ENCODE measurements at places on chromosomes 16 and 17. TPM values are rescaled to one million over a fixed set of nuclear protein-coding genes. Genes with fewer than 3 reads are reported as not detected.

- H3K27ac ChIP-seq: no peak overlapping the region
- H3K27me3 ChIP-seq: no peaks in the 10 kb centered on the region
- no peak for DNase-seq
- no peak overlapping the region for H3K4me3 ChIP-seq
- no peaks in the 10 kb centered on the region for H3K4me1 ChIP-seq
Measured at GRCh38 chr16:12305847-12306801, 329.6 kb downstream of the SNX29 start.

Gene FLCN
- 64.0 TPM for total RNA-seq

DNA sequence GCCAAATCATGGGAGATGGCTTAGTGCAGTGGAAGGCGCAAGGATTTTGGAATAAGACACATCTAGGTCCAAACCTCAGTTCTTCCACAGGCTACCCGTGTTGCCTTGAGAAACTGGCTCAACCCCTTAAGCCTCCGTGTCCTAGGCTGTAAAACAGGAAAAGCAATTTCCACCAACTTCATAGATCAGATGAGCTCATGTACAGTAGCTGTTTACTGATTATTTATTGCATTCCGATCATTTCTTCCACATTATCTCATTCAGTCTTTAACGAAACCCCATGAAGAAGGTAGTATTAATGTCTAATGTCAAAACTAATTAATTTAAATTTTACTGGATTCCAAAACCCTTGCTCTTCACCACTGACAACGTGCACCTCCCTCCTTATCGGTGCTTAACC is 231.6 kb downstream of the GRIN2A start:
- no peaks in the 10 kb centered on the region for H3K27me3 ChIP-seq
- no peak for DNase-seq
- H3K4me1 ChIP-seq: no peaks in the 10 kb centered on the region
- H3K27ac ChIP-seq: no peak overlapping the region
- no peaks in the 10 kb centered on the region for H3K36me3 ChIP-seq

DNA sequence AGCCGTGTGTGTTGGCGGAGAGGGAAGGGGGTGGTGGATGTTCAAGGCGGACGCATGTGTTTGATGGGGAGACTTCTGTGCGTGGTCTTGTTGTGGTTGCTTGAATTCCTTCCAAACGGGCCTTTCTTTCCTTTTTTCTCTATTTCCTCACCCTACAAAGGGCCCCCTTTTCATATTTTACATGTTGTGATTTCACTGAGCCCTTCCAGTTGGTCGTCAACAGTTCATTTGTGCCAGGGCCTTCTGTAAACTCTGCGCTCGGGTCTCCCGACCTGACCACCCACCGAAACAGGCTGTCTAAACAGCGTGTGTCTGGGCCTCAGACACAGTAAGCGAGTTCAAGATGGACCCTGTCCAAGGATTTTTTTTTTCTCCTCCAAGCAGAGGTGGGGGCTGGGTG is 228.4 kb downstream of the IRF8 start:
- H3K27ac ChIP-seq: no peak overlapping the region
- DNase-seq: no peak
- H3K27me3 ChIP-seq: no peaks in the 10 kb centered on the region
- no peak overlapping the region for H3K4me3 ChIP-seq

Gene DNAH9
- total RNA-seq: 0.23 TPM

GRCh38 chr17:2347805-2348685 is 10.7 kb downstream of the SGSM2 start:
- H3K4me3 ChIP-seq: no peak overlapping the region
- H3K4me1 ChIP-seq: peaks cover 10% of the 10 kb centered on the region
- H3K27me3 ChIP-seq: no peaks in the 10 kb centered on the region
- H3K27ac ChIP-seq: no peak overlapping the region

GRCh38 chr17:62899361-62899760 is 66.7 kb upstream of the TANC2 start:
- H3K27me3 ChIP-seq: no peaks in the 10 kb centered on the region
- DNase-seq: no peak
- no peak overlapping the region for H3K4me3 ChIP-seq
- no peak overlapping the region for H3K27ac ChIP-seq

Gene TMEM220
- 12.1 TPM for total RNA-seq

Gene GNGT2
- total RNA-seq: 27.1 TPM

GRCh38 chr16:65200156-65200773 is 78.4 kb upstream of the CDH11 start:
- peak overlapping the region; percentile 76 for H3K27ac ChIP-seq
- H3K27me3 ChIP-seq: no peaks in the 10 kb centered on the region
- no peaks in the 10 kb centered on the region for H3K36me3 ChIP-seq
- H3K4me1 ChIP-seq: no peaks in the 10 kb centered on the region

DNA sequence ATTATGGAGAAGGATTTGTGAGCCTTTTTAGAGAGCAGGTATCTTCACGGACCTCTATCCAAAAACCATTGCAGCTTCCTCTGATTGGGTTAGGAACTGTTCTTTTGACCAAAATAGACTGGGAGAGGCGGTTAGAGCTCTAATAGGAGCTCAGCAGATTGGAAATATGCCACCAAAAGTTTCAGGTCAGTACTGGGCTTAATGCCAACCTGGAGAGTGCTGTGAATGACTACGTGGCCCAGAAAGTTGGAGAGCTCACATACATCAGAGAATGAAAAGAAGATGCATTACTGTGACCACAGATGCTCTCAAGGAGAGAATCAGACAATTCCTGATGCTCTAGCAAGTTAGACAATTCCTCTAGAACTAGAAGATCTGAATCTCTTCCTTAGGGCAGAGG is 86.5 kb downstream of the ABCA8 start:
- H3K27me3 ChIP-seq: no peaks in the 10 kb centered on the region
- H3K27ac ChIP-seq: no peak overlapping the region
- DNase-seq: no peak
- H3K4me1 ChIP-seq: no peaks in the 10 kb centered on the region
- H3K4me3 ChIP-seq: no peak overlapping the region
- no peaks in the 10 kb centered on the region for H3K36me3 ChIP-seq

Gene CTNS
- total RNA-seq: 12.8 TPM

GRCh38 chr17:72387969-72388368 is 267.1 kb downstream of the SOX9 start:
- peaks cover 2% of the 10 kb centered on the region for H3K27me3 ChIP-seq
- no peak overlapping the region for H3K4me3 ChIP-seq
- DNase-seq: no peak
- H3K27ac ChIP-seq: no peak overlapping the region
- H3K4me1 ChIP-seq: peaks cover 4% of the 10 kb centered on the region

Gene TOX3
- not detected for total RNA-seq

Gene GSE1
- total RNA-seq: 91.4 TPM

DNA sequence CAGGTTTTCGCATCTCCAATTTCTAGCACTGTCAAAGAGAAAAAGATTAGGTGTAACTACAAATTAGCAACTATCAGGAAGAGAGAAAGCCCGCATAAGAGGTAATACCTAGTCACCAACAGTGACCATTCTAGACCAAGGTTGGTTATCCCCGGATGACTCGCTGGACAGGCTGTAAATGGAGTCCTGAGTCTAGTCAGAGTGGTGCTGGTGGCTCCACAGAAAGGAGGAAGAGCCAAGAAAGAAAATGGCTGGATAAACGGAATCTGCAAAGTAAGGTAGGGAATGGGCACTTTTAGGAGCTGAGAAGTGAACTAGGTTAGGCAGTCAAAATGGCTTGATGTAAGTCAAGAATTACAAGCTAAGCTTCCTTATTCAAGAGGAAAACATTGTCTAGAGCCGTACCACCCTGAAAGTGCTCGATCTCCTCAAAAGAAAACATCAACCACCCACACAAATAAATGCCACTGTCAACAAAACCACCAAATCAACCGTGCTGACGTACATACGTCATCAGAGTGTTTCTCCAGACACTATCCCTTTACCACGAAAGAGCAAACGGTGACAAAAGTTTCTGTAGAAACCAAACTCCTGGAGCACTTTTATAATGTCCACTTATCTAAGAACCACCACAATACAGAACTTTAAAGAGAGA is 2.2 kb downstream of the GSPT1 start:
- peak overlapping the region; percentile 95 for H3K4me3 ChIP-seq
- H3K27me3 ChIP-seq: no peaks in the 10 kb centered on the region
- H3K36me3 ChIP-seq: no peaks in the 10 kb centered on the region
- DNase-seq: no peak
- H3K4me1 ChIP-seq: peaks cover 69% of the 10 kb centered on the region
- peak overlapping the region; percentile 90 for H3K27ac ChIP-seq

- no peaks in the 10 kb centered on the region for H3K4me1 ChIP-seq
- H3K27me3 ChIP-seq: no peaks in the 10 kb centered on the region
- H3K36me3 ChIP-seq: peaks cover 85% of the 10 kb centered on the region
- DNase-seq: no peak
Measured at GRCh38 chr17:18055597-18055996, 16.4 kb downstream of the GID4 start.

DNA sequence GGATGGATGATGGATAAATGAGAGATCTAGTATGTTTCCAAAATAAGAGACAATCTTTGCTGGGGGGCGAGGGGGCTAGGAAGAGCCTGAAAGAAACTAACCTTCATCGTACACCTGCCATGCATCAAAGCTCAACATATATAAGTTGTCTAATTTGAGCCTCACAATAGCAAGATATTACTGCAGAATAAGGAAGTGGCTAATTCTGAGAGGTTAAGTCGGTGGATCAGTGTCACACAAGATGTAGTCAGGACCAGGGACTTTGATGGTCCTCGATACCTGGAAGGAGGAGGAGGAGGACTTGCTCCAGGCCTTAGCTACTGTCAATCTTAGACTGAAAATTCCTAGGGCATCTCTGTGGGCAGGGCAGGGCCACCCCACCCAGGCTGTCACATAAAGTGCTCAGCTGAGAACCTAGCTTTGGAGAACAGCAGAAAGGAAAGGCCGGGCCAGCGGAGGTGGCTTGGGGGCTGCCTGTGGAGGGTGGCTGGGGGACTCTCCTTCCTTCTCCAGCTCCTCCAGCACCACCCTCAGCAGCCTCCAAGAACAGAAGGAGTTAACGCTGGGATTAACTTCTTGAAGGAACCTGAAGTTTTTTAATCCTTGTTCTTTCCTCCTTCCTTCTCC is 460 bp upstream of the SLC13A2 start:
- no peak overlapping the region for H3K27ac ChIP-seq
- no peak for DNase-seq
- no peaks in the 10 kb centered on the region for H3K27me3 ChIP-seq
- peaks cover 15% of the 10 kb centered on the region for H3K4me1 ChIP-seq
- no peak overlapping the region for H3K4me3 ChIP-seq

GRCh38 chr16:4981473-4981872 is 23.3 kb downstream of the SEC14L5 start:
- H3K27me3 ChIP-seq: peaks cover 43% of the 10 kb centered on the region
- H3K4me1 ChIP-seq: no peaks in the 10 kb centered on the region
- H3K4me3 ChIP-seq: no peak overlapping the region
- H3K27ac ChIP-seq: no peak overlapping the region
- H3K36me3 ChIP-seq: no peaks in the 10 kb centered on the region

Gene KRT9
- total RNA-seq: not detected

- no peak overlapping the region for H3K4me3 ChIP-seq
- no peak for DNase-seq
- H3K36me3 ChIP-seq: no peaks in the 10 kb centered on the region
- H3K27me3 ChIP-seq: no peaks in the 10 kb centered on the region
Measured at GRCh38 chr16:72126429-72126765, 32.8 kb downstream of the DHX38 start.

Gene SLFN12L
- 28.6 TPM for total RNA-seq

- no peak for DNase-seq
- H3K27me3 ChIP-seq: no peaks in the 10 kb centered on the region
- H3K36me3 ChIP-seq: no peaks in the 10 kb centered on the region
- H3K27ac ChIP-seq: no peak overlapping the region
- no peak overlapping the region for H3K4me3 ChIP-seq
Measured at GRCh38 chr17:838486-838885, 56.3 kb downstream of the MRM3 start.

DNA sequence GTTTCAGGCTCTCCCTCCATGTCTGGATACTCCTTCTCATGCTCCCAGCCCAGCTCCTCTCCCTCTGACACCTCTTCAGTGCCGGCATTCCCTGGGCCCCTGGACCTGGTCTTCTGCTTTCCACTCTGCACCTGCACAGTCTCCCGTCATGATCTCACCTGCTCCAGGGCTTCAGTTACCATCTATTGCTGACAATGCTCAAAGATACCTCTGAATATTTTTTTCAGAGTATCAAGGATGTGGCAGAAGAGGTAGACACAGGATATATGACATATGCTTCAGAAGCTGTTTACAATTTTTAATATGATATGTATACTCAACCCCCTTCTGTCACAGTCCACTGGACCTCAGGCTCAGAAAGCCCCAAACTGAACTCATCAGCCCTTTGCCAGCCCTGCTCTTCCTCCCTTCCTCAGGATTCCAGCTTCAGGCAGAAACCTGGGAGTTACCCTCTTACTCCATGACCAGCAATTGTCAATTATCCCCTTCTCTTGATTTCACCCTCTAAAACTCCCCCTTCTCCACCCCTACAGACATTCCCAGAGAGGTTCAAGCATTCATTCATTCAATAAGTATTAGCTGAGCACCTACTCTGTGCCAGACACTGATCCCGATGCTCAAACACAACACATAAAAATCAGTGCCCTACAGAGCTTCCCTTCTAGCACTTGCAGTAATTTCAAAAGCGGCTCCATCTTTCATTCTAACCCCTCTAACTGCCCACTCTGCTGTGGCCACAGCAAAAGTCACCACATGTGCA is 7.8 kb upstream of the MLLT6 start:
- H3K4me1 ChIP-seq: peaks cover 26% of the 10 kb centered on the region
- no peak overlapping the region for H3K4me3 ChIP-seq
- no peaks in the 10 kb centered on the region for H3K36me3 ChIP-seq

DNA sequence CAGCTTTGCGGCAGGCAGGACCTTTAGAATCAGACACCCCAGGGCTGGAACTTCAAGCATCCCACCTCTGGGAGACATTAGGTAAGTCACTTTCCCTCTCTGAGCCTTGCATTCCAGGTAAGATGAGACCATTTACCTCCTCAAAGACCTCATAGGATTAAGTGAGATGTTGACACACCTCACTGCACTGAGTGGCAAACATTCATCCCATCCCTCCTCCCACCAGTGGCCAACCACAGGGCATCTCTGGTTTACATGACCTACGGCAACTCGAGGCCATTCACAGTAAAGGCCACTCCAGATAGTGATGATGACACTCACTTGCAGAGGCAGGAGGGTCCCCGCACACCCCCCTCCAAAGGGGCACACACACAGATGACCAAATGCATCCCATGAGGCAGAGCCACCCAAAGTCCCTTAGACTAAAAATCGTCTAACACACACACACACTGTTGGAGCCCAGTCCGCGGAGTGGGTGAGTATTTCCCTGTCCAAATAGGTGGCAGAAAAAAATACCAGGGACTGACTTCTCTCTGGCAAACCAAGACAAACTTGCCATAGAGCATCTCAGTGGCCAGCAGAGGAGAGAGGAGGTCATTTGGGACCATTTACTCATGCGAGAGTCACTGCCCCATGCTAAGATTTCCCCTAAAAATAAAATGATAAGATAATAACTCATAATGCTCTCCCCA is 454.9 kb downstream of the SOX9 start:
- no peaks in the 10 kb centered on the region for H3K4me1 ChIP-seq
- H3K4me3 ChIP-seq: no peak overlapping the region
- H3K36me3 ChIP-seq: no peaks in the 10 kb centered on the region
- no peak for DNase-seq

- H3K27me3 ChIP-seq: peaks cover 14% of the 10 kb centered on the region
- H3K4me3 ChIP-seq: no peak overlapping the region
- no peak for DNase-seq
Measured at GRCh38 chr17:49483599-49484509, 11.2 kb upstream of the NGFR start.
